ENCODE measurements at places on chromosomes 2 and 18. TPM values are rescaled to one million over a fixed set of nuclear protein-coding genes. Genes with fewer than 3 reads are reported as not detected.

DNA sequence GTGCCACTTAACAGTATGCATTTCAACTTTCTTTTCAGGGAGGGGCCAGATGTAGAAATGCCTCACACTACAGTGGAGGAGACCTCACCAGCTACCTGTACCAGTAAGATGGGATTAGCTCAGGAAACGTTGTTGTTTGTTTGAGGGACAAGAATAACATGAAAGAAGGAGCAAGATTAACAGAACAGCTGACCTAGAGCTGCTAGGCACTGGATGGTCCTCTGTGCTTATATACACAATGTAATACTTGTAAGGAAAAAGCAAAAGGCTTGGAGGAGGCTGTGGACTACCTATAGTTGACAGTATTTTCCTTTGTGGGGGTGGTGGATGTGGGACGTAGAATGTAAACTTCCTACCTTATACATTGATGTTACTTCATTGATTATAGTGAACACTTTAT lies 154.4 kb downstream of the FMNL2 start:
- H3K4me1 ChIP-seq = peaks cover 43% of the 10 kb centered on the region
- no peaks in the 10 kb centered on the region for H3K27me3 ChIP-seq
- H3K4me3 ChIP-seq = no peak overlapping the region
- H3K27ac ChIP-seq = no peak overlapping the region

GRCh38 chr18:34947711-34948125 lies 93.5 kb upstream of the MAPRE2 start:
- H3K4me3 ChIP-seq = no peak overlapping the region
- no peaks in the 10 kb centered on the region for H3K36me3 ChIP-seq
- H3K27ac ChIP-seq = no peak overlapping the region
- peaks cover 2% of the 10 kb centered on the region for H3K27me3 ChIP-seq
- DNase-seq = no peak

GRCh38 chr2:1427086-1427485 lies 13.8 kb downstream of the TPO start:
- no peaks in the 10 kb centered on the region for H3K27me3 ChIP-seq
- H3K4me3 ChIP-seq = no peak overlapping the region
- H3K36me3 ChIP-seq = no peaks in the 10 kb centered on the region
- no peaks in the 10 kb centered on the region for H3K4me1 ChIP-seq
- DNase-seq = no peak

DNA sequence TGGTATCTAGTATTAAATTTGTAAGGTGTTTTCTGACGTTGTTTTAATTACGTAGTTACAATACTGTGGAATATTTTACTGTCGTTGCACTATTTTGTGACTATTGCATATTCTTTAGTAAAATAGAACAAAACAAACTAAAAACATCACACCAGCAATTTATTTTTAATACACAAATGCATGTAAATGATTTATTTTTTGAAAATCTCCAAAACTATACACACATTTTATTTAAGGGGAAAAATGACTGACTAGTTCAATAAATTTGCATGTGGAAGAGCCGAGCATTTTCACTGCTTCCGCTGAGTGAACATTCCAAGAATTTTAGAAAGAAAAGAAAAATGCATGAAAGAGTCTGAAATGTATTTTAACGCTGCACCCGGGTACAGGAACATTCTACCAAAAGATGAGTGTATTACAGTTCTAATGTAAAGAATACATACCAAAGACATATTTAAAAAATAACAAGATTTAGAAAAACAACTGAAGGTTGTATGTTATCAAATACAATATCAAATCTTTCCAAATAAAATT lies 257.7 kb downstream of the MEIS1 start:
- H3K4me1 ChIP-seq = no peaks in the 10 kb centered on the region
- no peaks in the 10 kb centered on the region for H3K27me3 ChIP-seq
- no peak for DNase-seq
- H3K36me3 ChIP-seq = no peaks in the 10 kb centered on the region
- H3K27ac ChIP-seq = peak overlapping the region; percentile 68
- peak overlapping the region; percentile 34 for H3K4me3 ChIP-seq

GRCh38 chr18:74389171-74389927 lies 67.8 kb downstream of the DIPK1C start:
- no peak overlapping the region for H3K27ac ChIP-seq
- H3K4me1 ChIP-seq = no peaks in the 10 kb centered on the region

GRCh38 chr2:8606649-8607550 lies 75.0 kb upstream of the ID2 start:
- DNase-seq = peak; percentile 31
- no peaks in the 10 kb centered on the region for H3K36me3 ChIP-seq
- no peak overlapping the region for H3K4me3 ChIP-seq
- H3K27me3 ChIP-seq = no peaks in the 10 kb centered on the region

- DNase-seq = no peak
- no peak overlapping the region for H3K4me3 ChIP-seq
- no peaks in the 10 kb centered on the region for H3K36me3 ChIP-seq
- H3K4me1 ChIP-seq = no peaks in the 10 kb centered on the region
- no peaks in the 10 kb centered on the region for H3K27me3 ChIP-seq
Observed at GRCh38 chr2:88874063-88874657, 182.7 kb downstream of the RPIA start.

GRCh38 chr2:105867587-105867986 lies 122.9 kb downstream of the NCK2 start:
- no peak overlapping the region for H3K27ac ChIP-seq
- no peaks in the 10 kb centered on the region for H3K36me3 ChIP-seq
- peaks cover 19% of the 10 kb centered on the region for H3K4me1 ChIP-seq
- H3K4me3 ChIP-seq = no peak overlapping the region
- no peak for DNase-seq

DNA sequence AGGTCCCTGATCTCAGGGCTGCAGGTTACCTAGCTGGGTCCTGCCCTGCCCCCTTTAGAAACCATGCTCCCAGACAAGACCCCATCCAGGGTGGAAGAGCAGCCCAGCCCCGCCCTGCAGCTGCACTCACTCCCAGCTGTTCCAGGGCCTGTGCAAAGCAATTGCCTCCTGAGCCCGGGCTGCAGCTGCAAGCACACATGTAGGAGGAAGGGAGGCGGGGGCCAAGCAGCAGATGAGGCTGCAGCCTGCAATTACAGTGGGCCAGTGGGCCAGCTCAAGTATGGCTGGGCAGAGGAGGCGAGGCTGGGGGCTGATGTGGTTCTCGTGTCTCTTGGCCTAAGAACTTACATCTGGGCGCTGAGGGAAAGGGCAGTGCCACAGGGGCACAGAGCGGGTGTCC lies 65.4 kb upstream of the TUBA3E start:
- H3K4me1 ChIP-seq = no peaks in the 10 kb centered on the region
- DNase-seq = no peak
- H3K4me3 ChIP-seq = no peak overlapping the region
- H3K27ac ChIP-seq = no peak overlapping the region
- H3K27me3 ChIP-seq = peaks cover 8% of the 10 kb centered on the region
- no peaks in the 10 kb centered on the region for H3K36me3 ChIP-seq

DNA sequence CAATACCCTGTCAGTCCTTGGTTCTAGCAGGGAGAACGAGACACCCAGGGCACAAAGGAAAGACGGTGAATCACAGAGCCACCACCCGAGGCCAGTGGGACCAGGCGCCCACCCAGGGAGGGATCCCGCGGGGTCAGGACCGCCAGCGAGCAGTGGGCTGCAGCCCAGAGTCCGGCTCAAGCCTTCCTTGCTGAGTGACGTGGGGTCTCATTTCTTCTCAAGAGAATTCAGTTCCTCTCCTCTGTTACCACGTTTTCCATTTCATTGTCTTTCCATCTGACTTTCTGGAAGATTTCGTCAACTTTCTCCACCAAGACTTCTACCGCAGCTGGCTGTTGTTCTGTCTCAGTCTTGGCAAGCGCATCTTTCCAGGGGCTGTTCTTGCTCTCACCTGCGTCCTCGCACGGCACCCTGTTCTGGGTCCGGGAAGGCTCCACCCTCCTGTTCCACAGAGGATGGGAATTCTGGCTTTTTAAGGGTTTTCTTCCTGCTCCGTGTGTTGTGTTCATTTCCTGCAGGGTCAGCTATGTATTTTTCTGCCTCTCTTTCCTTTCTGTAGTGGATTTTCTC lies 248.6 kb downstream of the NDUFA10 start:
- peak; percentile 47 for DNase-seq
- no peak overlapping the region for H3K4me3 ChIP-seq
- no peaks in the 10 kb centered on the region for H3K4me1 ChIP-seq
- no peaks in the 10 kb centered on the region for H3K36me3 ChIP-seq
- no peak overlapping the region for H3K27ac ChIP-seq

DNA sequence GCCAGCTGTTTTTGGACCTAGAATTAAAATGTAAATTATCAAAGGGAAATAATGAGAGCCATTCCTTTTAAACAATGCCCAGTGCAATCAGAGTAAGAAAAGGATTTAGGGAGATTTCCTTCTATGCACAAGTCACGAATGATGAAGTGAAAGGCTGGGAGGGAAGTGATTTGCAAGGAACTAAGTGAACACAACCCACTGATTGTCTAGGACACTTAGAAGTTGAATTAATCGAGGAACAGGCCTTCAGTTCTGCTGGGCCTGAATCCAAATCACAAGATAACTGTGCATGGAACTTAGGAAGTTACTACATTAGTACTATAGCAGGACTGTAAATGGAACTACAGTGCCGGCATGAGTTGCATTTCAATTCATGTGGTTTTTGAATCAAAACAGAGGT lies 17.7 kb downstream of the MAP2 start:
- no peak overlapping the region for H3K27ac ChIP-seq
- no peak for DNase-seq
- H3K4me3 ChIP-seq = no peak overlapping the region
- H3K27me3 ChIP-seq = no peaks in the 10 kb centered on the region
- no peaks in the 10 kb centered on the region for H3K4me1 ChIP-seq
- H3K36me3 ChIP-seq = no peaks in the 10 kb centered on the region

- no peaks in the 10 kb centered on the region for H3K36me3 ChIP-seq
- no peaks in the 10 kb centered on the region for H3K4me1 ChIP-seq
- H3K27ac ChIP-seq = no peak overlapping the region
- no peaks in the 10 kb centered on the region for H3K27me3 ChIP-seq
Observed at GRCh38 chr2:129747500-129748125, 231.9 kb upstream of the RAB6C start.

GRCh38 chr18:26863122-26863879 lies 2.2 kb downstream of the AQP4 start:
- H3K4me3 ChIP-seq = peak overlapping the region; percentile 39
- H3K27ac ChIP-seq = peak overlapping the region; percentile 79
- H3K27me3 ChIP-seq = no peaks in the 10 kb centered on the region
- H3K36me3 ChIP-seq = peaks cover 4% of the 10 kb centered on the region

GRCh38 chr2:231371430-231372054 lies 24.0 kb upstream of the B3GNT7 start:
- H3K36me3 ChIP-seq = no peaks in the 10 kb centered on the region
- no peak overlapping the region for H3K27ac ChIP-seq
- no peaks in the 10 kb centered on the region for H3K4me1 ChIP-seq
- DNase-seq = no peak

GRCh38 chr18:78740876-78741275 lies 238.7 kb upstream of the SALL3 start:
- no peaks in the 10 kb centered on the region for H3K36me3 ChIP-seq
- no peaks in the 10 kb centered on the region for H3K4me1 ChIP-seq
- DNase-seq = no peak
- no peak overlapping the region for H3K4me3 ChIP-seq
- no peak overlapping the region for H3K27ac ChIP-seq

- DNase-seq = no peak
- no peak overlapping the region for H3K27ac ChIP-seq
- H3K27me3 ChIP-seq = no peaks in the 10 kb centered on the region
- no peaks in the 10 kb centered on the region for H3K36me3 ChIP-seq
Observed at GRCh38 chr2:111028720-111029119, 92.0 kb upstream of the BCL2L11 start.

- H3K27ac ChIP-seq = no peak overlapping the region
- peaks cover 40% of the 10 kb centered on the region for H3K36me3 ChIP-seq
- H3K4me1 ChIP-seq = no peaks in the 10 kb centered on the region
- no peaks in the 10 kb centered on the region for H3K27me3 ChIP-seq
- no peak overlapping the region for H3K4me3 ChIP-seq
- DNase-seq = no peak
Observed at GRCh38 chr2:111982822-111983221, 72.2 kb upstream of the TMEM87B start.

- no peaks in the 10 kb centered on the region for H3K27me3 ChIP-seq
- peaks cover 12% of the 10 kb centered on the region for H3K36me3 ChIP-seq
- no peak overlapping the region for H3K4me3 ChIP-seq
- H3K27ac ChIP-seq = no peak overlapping the region
Observed at GRCh38 chr2:73532381-73532780, 109.8 kb downstream of the NAT8 start.

DNA sequence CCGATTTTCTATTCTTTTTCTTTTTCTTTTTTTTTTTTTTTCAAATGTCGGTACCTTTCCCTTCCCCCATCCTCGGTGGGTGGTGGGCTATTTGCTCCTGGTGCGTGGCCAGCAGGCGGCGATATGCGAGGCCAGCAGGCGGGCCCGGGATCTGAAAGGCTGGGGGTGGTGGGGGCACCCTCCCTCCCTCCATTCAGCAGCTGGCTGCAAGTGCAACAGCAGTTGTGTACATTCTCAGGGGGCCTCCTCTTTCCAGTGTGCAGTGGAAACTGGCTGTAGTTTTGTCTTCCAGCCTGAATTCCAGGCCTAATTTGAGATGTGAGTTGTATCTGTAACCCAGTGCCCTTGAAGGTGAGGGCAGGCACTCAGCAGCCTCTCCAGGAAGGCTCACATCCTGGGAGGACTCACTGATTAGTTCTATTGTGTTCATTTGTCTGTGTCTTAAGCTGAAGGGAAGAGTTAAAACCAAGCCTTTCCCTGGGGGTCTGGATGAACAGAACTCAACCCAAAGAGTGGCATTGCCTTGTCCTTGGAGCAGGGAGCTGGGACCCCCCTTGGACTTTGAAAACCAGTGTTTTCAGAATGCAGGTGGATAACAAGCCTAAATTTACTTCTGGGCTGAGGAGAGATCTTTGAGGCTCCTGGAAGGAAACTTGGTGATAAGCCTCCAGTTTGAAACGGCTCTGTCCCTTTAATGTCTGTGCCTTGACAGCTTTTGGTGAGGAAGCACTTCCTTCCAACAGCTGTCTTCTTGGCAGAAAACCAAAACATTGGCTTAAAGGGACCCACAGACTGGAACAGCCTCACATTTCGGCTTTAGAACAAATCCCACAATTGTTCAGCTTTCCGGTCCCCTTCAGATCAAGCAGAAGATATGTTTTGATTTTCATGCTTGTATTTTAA lies 3.3 kb downstream of the MYCN start:
- H3K27ac ChIP-seq = no peak overlapping the region
- no peak for DNase-seq
- H3K36me3 ChIP-seq = no peaks in the 10 kb centered on the region
- peak overlapping the region; percentile 19 for H3K4me3 ChIP-seq

Gene C2orf78
- not detected for total RNA-seq

Gene DCC
- total RNA-seq = 7.1 TPM

Gene ST6GAL2
- 2.5 TPM for total RNA-seq

Gene DUSP2
- 4.4 TPM for total RNA-seq

Gene LYPD6B
- total RNA-seq = 0.78 TPM

Gene PTPRN
- total RNA-seq = not detected

Gene GORASP2
- 69.7 TPM for total RNA-seq

Gene KCNE4
- total RNA-seq = 0.61 TPM

Gene MOGAT1
- total RNA-seq = 2.2 TPM

Gene IL1R2
- 17.0 TPM for total RNA-seq
